ENCODE measurements at places on chromosomes 5 and 9. TPM values are rescaled to one million over a fixed set of nuclear protein-coding genes. Genes with fewer than 3 reads are reported as not detected.

The SLC25A2 gene
- not detected for polyA plus RNA-seq

- DNase-seq: no peak
Observed at GRCh38 chr5:43051684-43052083, 11.6 kb upstream of the ANXA2R start.

- DNase-seq: no peak
Observed at GRCh38 chr9:109256336-109256735, 64.5 kb downstream of the EPB41L4B start.

DNA sequence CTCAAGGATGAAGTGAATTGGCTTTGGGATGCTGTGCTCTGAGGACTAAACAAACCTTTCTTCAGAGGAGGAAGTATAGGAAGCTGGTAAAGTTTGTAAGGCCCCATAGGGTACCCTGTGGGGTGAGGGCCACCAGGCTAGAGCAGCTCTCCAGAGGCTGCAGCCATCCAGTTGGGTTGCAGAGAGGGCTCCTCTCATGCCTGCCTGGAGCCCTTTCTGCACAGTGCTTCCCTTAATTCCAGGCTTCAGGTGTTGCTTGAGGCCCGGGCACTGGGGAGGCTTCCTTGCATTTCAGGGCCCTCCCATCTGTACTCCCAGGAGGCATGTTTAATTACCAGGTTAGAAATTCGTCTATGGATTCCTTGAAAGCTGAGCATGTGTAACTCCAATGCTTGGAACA is 95.3 kb upstream of the FSTL4 start:
- no peak for DNase-seq

The SLC34A1 gene
- polyA plus RNA-seq: 0.33 TPM

- DNase-seq: no peak
Observed at GRCh38 chr9:73773896-73774295, 622.2 kb downstream of the ANXA1 start.

DNA sequence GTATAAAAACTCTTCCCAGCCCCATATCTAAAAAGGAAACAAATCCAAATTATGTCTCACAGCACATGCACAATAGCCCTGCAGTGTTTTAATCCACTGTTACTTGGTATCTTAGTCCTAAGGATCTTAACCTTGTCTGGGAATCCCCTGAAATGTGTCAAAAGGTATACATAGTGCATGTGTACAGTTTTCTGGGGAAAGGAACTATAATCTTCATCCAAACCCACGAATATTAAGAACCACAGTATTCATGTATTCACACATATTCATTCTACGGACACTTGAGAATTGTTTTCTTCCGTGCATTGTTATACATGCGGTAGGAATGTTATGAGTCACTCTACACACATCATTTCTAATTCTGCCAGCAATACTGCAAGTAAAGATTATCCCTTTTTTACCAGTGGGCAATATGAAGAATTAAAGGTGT is 47.8 kb upstream of the SNX2 start:
- no peak for DNase-seq

DNA sequence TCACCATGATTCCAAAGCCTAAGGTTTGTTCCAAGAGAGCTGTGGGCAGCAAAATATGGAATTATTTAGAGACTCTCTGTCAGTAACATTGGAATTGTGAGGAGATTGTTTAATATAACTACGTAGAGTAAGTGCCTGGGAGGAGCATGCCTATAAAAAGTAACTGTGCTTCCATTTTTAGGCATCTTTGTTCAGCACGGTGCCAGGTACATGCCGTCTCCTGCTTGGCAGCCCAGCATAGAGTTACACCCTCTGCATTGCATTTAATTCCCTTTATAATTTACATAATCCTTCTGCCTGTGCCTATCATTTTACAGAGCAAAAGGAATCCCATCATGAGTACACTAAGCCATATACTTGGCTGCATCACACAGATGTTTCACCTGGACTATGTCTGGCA is 32.1 kb upstream of the ALDH1A1 start:
- no peak for DNase-seq

DNA sequence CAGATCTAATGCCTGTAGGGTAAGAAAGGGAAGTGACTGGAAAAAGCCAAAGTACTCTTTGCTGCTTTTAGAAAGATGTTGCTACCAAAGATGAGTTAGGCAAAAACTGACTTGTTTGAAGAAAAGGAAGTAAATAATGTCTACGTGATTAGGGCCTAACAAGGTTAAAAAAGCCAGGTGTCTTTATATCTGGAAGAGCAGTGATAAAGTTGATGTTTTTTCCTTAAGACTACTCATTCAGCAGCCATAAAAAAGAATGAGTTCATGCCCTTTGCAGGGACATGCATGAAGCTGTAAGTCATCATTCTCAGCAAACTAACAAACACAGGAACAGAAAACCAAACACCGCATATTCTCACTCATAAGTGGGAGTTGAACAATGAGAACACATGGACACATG is 13.5 kb upstream of the AMACR start:
- no peak for DNase-seq

DNA sequence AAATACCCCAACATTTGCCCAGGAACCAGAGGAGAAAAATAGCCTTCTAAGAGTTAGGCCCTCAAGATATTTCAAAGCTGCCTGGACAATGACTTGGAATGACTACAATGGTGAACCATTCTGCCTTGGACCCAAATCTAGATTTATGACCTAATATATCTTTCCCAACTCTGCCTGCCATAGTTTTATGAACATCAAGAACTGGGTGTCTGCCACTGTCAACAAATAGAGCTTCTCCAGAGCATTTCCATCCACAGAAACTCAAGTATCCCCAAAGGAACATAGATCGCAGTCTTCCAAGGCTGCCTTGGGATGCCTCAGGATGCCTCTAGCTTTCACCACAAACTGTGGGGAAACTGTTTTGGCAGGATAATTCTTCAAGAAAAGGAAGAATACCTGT is 48.2 kb upstream of the NFIB start:
- no peak for DNase-seq

The ADAMTS6 gene
- 5.9 TPM for polyA plus RNA-seq

The IQGAP2 gene
- 37.2 TPM for polyA plus RNA-seq

DNA sequence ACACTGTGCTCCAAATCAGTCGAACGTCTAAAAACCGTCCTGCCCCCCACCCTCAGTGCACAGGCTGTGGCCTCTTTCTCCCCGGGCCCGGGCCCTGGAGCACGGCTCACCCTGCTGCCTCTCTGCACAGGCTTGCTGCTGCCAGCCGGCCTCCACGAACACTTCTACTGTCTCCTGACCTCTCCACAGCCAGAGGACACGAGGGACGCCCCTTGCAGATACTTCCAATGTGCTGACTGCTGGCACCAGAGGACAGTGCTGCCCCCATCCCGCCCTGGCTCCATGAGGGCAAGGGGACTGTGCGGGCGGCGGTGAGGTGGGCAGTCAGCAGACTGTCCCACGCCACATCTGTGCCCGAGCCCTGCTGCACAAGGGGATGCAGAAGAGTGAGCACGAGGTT is 174.8 kb downstream of the COL23A1 start:
- peak; percentile 2 for DNase-seq

- DNase-seq: no peak
Observed at GRCh38 chr5:42500003-42500599, 76.9 kb downstream of the GHR start.

DNA sequence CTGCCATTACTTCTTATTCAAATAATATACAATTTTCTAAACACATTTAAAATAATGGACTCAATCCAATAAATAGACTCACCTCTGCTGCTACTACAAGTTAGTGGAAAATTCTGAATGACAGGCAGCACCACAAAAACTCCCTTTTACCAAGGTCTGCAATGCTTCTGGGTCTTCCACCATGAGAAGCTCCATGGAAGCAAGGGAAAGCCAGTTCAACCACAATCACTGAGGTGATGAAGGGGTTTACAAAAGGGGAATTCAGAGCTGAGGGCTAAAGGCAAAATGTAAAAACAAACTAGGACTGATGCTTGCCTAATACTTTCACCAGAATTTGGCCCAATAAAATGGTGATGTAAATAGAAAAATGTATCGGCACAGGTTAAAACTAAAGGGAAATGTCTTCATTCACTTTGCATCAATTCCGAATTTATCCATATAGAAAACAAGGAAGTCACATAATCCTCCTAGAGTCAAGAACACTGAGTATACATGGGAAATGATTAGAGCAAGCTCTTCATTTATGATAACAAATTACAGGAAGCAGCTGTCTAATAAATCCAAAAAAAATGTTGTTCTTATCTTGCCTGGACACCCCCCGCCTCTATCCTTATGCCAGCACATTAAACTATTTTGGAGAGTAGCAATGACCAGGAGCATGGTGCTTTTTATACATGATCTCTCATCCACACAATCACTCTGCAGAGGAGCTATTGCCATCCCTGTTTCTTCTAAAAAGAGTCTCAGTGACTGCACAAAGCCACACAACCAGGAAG is 66.3 kb upstream of the NFIB start:
- DNase-seq: no peak
